Right kidney (tissue), 9 donors: ENCODE measurements at places on chromosomes 7 and 10.

- no peak for DNase-seq
Observed at GRCh38 chr10:58971796-58972491, 204.5 kb upstream of the PHYHIPL start.

DNA sequence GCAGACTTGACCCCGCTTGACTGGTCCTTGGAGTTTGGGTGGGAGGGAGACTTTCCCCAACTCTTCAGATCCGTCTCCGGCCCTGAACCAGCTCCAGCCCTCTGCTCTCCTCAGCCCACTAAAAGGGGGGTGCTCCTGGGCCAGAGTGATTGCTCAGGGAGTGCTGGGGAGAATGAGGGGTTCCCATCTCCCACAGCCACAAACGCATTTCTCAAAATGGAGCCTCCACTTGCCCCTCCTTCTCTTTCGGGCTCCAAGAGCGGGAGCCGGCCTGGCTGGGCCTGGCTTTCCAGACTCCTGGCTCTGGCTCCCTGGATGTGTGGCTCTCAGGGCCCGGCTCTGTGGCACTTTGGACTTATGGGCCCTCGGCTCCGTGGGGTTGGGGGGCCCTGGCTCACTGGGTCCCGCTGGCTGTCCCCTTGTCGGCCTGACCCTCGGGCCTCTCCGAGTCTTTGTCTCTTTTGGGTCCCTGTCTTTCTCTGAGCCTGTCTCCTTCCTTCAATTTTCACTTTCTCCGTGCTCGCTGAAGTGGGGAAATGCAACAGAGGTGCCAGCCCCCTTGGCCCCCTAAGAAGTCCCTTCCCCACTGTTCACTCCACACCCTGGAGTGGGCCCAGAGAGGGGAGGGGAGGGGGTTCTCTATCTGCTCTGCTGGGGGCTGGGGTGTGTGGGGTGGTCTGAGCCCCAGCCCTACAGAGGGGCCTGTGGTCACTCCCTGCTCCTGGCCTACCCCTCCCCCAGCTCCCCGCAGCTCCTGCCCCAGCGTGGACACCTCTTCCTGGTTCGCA lies 713 bp downstream of the LZTS2 start:
- peak; percentile 87 for DNase-seq

- no peak for DNase-seq
Observed at GRCh38 chr10:86234107-86234506, 132.5 kb downstream of the GRID1 start.

GRCh38 chr10:69736886-69737641 lies 64.6 kb upstream of the COL13A1 start:
- DNase-seq: no peak

GRCh38 chr7:66307591-66308215 lies 102.6 kb downstream of the TPST1 start:
- DNase-seq: no peak

- DNase-seq: no peak
Observed at GRCh38 chr7:114832906-114833595, 88.8 kb upstream of the MDFIC start.

DNA sequence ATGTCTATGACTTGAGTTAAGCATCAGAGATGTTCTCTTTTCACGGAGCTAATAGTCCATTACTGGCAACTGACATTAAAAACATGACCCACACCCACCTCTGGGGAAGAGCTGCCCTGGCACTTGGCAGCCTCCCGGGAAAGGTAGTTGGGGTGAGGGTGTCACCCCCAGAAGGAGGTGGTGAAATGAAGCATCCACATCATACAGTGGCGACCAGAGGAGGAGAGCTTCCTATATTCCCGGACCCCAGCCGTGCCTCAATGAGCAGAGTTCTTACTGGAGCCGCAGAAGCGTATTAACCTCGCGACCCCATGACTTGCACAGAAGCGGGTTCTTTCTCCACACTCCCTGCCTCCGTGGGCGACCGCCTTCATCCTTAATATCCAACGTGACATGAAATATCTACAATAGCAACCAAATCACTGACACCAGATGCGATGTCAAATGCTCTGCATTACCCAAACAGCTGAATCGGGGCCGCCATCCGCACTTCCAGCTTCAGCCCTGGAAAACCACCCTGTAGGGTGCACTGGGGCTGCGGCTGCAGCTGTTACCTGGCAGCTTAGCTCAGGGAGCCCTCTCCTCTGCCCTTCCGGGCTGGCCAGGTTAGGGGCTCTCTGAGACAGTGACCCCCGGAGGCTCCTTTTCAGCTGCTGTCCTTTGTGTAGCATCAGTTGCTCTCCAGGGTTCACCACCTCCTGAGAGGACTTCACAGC lies 103.1 kb upstream of the PARD3 start:
- peak; percentile 37 for DNase-seq

GRCh38 chr7:24366876-24367275 lies 82.9 kb downstream of the NPY start:
- DNase-seq: no peak
